ENCODE measurements at places on chromosomes 1 and 21. TPM values are rescaled to one million over a fixed set of nuclear protein-coding genes. Genes with fewer than 3 reads are reported as not detected.

Gene SPTA1
- total RNA-seq, result 0.15 TPM

Gene MCM3AP
- total RNA-seq, result 52.4 TPM

Gene KCNQ4
- 1.4 TPM for total RNA-seq

Gene NUDT4B
- total RNA-seq, result 0.74 TPM

Gene SYT11
- 9.9 TPM for total RNA-seq

Gene OR2T33
- not detected for total RNA-seq

Gene CRABP2
- total RNA-seq, result 1.5 TPM

Gene RASAL2
- 27.8 TPM for total RNA-seq

Gene CHD1L
- total RNA-seq, result 12.3 TPM

Gene FNDC7
- total RNA-seq, result not detected

DNA sequence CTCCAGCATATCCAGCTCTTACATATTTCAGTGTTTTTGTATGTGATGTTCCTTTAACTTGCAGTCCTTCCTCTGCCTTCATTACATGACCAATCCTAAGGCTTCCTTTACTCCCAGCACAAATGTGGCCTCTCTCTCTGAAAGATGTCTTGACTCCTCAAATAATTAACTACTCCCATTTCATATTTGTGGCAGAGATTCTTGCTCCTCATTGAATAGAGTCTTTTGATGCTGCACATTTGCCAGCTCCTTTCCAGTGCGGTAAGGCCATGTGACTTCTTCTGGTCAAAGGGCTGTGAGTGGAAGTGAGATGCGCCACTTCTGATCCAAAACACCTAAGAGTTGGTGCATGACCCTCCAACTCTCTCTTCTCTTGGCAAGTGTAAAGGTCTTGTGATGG lies 19.1 kb upstream of the LAMC1 start:
- DNase-seq, result no peak

DNA sequence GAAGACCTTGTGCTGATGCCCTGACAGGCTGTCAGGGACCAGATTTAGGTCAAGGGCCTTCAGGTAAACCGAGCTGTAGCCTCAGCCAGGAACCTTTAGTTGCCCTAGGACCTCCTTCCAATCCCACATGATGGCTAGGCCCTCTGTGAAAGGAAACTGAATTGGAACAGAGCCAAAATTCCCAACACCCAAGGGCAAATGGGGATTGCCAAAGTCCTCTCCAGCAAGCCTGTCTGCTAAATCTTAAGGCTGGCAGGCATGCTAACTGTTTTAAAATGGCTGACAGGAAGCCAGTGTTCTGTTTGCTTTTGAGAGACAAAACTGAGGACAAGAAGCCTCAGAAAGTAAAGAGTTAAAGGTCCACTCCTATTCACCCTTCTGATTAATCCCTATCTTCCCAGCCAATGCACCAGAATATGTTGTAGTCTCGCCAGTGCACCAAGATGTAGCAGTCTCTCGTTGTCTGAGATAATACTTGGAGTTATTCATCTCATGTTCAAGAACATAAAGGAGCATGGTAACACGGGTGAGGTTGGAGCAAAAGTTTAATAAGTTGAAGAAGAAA lies 35.1 kb downstream of the MSTO1 start:
- DNase-seq, result no peak

DNA sequence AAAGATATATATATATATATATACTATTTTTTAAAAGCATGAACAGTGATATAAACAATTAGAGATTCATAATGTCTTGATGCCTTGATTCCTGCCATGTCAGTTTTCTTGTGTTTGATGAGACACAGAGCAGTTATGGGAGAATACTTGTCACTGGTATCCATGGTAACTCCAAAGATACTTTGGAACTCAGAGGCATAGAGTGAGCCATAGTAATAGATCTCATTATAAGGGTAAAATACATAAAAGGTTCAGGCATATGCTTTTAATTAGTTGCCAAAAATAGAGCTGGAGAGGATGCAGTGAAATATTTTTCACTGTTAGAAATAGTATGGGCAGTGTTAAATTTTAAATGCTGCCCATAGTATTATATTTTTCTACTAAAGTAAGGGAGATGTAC lies 134.1 kb downstream of the SYT14 start:
- no peak for DNase-seq

GRCh38 chr1:209626346-209627026 lies 25.7 kb downstream of the LAMB3 start:
- DNase-seq, result no peak

- peak; percentile 68 for DNase-seq
These were observed 31.2 kb upstream of the IFNAR2 start for GRCh38 chr21:33198346-33199099.

- DNase-seq, result no peak
These were observed 331.8 kb upstream of the PLD5 start for GRCh38 chr1:242856289-242856688.

GRCh38 chr1:248817065-248817464 lies 8.7 kb downstream of the SH3BP5L start:
- no peak for DNase-seq

DNA sequence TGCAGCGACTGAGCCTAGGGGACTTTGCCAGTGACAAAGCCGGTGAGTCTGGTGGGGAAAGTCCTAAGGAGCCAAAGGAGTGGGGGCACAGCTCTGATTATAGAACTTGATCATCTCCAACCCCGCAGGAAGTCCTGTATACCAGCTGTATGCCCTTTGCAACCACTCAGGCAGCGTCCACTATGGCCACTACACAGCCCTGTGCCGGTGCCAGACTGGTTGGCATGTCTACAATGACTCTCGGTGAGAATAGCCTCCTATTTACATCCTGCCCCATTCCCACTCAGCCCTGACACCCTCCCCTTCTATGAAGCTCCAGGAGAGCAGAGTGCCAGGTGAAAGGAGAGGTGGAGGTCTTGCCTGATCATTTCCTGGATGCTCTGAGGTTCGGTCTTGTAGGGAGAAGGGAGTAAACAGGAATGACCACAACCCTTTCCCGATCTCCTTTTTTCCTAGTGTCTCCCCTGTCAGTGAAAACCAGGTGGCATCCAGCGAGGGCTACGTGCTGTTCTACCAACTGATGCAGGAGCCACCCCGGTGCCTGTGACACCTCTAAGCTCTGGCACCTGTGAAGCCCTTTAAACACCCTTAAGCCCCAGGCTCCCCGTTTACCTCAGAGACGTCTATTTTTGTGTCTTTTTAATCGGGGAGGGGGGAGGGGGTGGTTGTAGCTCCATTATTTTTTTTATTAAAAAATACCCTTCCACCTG lies 1.2 kb upstream of the PPOX start:
- peak; percentile 18 for DNase-seq

- peak; percentile 70 for DNase-seq
These were observed 25.7 kb downstream of the HSPG2 start for GRCh38 chr1:21911205-21912001.

GRCh38 chr1:143699731-143700130 lies 272.1 kb downstream of the FAM72C start:
- DNase-seq, result no peak

DNA sequence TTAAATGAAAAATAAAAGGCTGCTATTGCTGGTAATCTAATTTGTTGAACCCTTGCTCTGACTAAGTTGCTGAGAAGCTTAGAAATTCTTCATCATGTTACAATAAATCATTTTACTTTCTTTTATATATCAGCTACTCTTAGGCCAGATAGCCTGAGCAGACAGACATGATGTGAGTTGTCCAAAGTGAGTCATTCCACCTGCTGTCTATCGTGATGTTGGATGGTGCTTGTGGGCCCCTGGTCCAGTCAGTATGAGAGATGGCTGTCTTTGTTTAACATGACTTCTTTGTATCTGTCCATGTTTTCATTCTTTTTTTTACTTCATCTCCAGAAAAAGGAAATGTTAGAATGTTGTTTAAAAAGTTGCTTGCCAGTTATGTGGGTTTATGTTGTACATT lies 188.8 kb downstream of the ADGRL2 start:
- DNase-seq, result no peak

DNA sequence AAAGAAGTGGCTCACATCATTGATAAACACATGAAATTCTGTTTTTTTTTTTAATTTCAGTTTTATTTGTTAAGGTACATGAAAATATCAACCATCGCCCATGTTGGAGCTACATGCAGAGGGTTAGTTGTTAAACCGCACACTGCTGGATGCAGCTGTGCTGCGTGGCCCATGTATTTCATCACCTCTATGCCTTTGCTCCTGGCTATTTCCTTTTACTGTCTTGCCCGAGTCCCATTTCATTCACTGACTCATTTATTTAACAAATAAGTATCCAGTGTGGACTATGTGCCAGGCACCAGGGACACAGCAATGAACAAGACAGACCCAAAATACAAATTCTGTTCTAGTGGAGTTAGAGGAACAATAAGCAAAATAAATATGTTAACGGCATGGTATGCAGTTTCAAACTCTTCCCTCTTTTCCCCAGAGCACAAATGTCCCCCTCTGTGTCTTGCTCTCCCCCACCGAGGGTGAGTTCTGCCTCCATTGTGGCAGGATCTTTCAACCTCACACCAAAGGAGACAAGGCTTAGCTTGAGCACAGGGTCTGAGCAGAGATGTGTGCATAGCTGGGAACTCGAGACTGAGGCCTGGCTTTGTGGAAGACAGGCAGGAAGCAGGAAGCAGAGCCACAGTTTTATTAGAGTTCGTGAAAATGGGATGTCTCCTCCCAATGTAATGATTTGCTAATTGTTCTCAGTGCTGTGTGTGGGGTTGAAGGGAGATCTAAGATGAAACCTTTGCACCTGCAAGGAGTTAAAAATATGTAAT lies 44.6 kb downstream of the MAN1C1 start:
- DNase-seq, result no peak

DNA sequence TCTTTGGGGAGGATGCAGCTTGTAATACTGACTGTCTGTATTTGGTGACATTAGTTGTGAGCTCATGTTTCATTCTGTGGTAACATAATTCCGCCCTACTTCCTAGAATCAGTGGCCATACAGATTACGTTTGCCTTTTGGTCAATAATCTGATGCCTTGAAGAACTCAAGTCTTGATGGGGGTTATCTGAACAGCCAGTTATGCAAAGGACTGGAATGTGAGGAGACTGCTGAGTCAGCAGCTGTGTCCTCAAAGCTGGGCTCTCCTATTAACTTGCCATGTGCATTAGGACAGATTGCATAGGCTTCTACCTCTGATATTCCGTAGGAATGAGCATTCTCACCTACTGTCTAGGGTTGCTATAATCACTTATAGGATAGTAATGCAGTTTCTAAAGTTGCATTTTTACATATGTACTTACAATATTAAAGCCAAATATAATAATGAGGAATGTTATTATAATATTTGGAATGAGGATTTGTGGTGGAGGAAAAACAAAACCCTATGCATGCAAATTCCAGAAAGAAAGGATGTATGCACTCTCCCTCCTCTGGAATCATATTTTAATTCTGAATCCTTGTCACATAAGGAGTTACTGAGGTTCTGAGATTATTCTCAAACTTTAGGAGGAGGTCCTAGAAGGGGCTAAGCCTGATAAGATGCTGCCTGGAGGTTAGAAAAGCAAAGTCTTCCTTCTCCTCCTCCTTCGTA lies 116.0 kb downstream of the NOS1AP start:
- DNase-seq, result no peak

- no peak for DNase-seq
These were observed 7.7 kb downstream of the ABCG1 start for GRCh38 chr21:42226626-42227025.

DNA sequence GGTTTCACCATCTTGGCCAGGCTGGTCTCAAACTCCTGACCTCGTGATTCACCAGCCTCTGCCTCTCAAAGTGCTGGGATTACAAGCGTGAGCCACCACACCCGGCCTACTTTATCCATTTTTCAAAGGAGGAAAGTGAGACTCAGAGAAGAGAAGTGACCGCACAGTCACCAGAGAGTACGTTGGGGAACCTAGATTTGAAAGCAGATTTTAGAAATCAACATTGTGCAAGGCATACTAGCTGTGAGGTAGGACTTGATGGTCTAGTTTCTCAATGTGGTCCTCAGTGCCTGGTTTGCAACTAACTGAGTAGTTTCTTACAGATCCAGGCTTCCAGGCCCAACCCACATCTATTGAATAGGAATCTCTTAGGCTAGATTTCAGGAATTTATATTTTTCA lies 1.7 kb upstream of the PRCC start:
- DNase-seq, result no peak

- DNase-seq, result peak; percentile 47
These were observed 55.6 kb downstream of the PEX14 start for GRCh38 chr1:10530281-10530740.

GRCh38 chr1:214402613-214403083 lies 121.7 kb downstream of the SMYD2 start:
- DNase-seq, result no peak

DNA sequence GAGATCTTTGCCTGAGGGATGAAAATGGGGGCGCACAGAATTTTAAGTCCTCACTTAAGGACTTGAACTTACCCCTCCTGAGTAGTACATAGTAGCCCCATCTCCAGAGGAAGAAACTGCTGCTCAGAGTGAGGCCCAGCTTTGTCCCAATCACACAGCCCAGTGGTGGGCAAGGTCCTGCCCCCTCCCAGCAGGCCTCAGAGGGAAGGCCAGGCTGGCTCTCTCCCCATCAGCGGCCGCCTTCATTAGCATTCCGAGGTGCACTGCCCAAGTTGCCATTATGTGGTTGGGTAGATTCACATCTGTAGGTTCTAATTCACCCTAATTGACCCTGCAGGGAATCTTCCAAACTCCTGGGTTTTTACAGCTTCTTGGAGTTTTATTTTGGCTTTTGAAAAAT lies 59.1 kb downstream of the FOXO6 start:
- DNase-seq, result no peak

- no peak for DNase-seq
These were observed 14.2 kb downstream of the TRAF5 start for GRCh38 chr1:211340622-211341507.

DNA sequence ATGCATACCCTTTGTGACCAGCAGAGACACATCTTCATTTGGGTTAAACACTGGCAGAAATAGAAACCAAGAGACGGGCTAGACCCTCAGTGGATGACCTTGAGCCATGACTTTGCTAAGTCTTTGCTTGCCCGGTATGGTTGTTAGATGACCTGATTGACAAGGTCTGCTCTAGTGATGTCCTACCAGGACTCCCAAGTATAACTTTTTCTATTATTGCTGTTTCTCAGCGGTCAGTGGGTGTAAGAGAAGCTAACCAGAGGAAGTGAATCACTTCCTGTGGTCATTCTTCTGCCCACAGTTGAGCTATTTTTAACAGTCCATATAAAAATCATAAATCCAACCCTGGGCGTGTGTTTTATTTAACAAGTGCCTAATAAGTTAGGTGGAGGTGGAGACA lies 126.2 kb upstream of the ETS2 start:
- no peak for DNase-seq

- no peak for DNase-seq
These were observed 32.9 kb downstream of the GPA33 start for GRCh38 chr1:167057241-167057688.

DNA sequence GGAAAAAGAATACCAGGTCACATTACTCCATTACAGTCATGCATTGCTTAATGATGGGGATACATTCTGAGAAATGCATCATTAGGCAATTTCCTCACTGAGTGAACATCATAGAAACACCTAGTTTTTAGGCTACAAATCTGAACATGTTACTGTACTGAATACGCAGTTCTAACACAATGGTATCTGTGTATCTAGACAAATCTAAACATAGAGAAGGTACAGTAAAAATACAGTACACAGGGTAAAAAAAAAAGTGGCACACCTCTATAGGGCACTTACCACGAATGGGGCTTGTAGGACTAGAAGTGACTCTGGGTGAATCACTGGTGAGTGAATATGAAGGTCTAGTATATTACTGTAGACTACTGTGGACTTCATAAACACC lies 115.7 kb downstream of the AKT3 start:
- DNase-seq, result no peak
